ENCODE measurements at places on chromosomes 16 and 17. TPM values are rescaled to one million over a fixed set of nuclear protein-coding genes. Genes with fewer than 3 reads are reported as not detected.
A peak's percentile ranks its signal among the peaks of the same experiment; 100 is the strongest.

GRCh38 chr16:30692396-30693064 is 6.4 kb upstream of the SRCAP start:
- no peak overlapping the region for H3K27ac ChIP-seq
- no peaks in the 10 kb centered on the region for H3K27me3 ChIP-seq
- H3K4me3 ChIP-seq, result no peak overlapping the region
- DNase-seq, result no peak

NPTX1 gene
- total RNA-seq, result 6.1 TPM

DNA sequence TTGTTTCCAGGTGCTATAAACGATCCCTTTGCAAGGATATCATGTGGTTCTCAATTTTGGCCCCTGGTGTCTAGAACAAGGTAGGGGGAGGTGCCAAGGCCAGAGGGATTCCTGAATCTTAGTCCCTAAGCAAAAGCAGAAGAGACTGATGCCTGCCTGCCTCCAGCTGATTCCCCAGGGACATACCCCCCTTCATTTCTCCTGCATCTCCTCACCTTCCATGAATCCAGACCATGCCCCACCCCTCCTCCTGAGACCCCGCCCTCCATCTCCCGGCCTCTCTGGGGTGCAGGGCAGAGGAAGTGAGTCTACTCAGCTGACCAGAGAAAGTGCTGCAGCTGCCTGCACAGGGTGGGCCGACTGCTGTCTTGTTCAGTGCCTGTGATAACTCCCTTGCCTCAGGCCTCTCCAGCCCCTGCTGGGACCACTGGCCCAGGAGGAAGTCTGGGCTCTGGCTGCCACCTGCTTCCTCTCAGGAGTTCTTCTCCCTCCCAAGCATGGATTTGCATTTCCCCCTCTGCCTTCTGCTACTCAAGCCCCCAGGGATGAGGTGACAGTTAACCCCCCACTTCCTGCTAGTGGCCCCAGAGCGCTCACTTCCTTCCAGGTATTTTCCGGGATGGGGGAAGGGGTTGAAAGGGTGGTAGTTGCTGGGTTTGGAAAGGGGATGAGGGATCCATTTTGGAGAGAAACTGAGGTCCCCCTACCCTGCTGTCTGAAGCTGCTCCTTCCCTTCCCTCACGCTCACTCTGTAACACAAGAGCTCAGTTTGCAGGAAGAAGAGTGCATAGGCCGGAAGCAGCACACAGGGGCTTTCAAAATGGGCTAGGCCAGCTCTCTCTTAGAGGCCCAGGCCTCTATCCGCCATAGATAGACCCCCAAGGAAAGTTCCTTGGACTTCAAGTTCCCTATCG is 10.5 kb upstream of the TSPOAP1 start:
- DNase-seq, result peak; percentile 88
- H3K4me1 ChIP-seq, result peaks cover 64% of the 10 kb centered on the region
- H3K36me3 ChIP-seq, result peaks cover 31% of the 10 kb centered on the region
- peak overlapping the region; percentile 99 for H3K27ac ChIP-seq

CDH8 gene
- not detected for total RNA-seq

CAVIN1 gene
- total RNA-seq, result 4.3 TPM

- peaks cover 13% of the 10 kb centered on the region for H3K4me1 ChIP-seq
- no peak for DNase-seq
- H3K27ac ChIP-seq, result no peak overlapping the region
- peaks cover 2% of the 10 kb centered on the region for H3K36me3 ChIP-seq
- H3K27me3 ChIP-seq, result peaks cover 18% of the 10 kb centered on the region
These were observed 4.3 kb downstream of the RHBDF1 start for GRCh38 chr16:67884-68789.

DNA sequence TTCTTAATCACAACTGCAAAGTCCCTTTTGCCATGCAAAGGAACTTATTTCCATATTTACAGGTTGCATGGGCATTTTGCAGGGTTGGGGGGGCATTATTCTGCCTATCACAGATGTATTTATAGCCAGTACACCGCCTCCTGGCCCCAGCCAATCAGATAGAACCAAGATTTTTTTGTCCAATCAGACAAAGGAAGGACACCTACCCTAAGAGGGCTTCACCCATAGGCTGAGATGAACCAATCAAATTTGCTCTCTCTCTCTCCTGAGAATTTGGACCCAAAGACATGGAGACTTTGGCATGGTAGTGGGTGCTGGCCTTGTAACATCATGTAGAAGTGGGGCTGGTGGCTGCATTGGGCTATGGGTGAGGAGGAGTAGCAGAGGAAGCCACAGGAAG is 3.9 kb upstream of the KCNG4 start:
- no peaks in the 10 kb centered on the region for H3K36me3 ChIP-seq
- H3K4me3 ChIP-seq, result no peak overlapping the region
- H3K27me3 ChIP-seq, result peaks cover 35% of the 10 kb centered on the region
- H3K4me1 ChIP-seq, result no peaks in the 10 kb centered on the region

DNA sequence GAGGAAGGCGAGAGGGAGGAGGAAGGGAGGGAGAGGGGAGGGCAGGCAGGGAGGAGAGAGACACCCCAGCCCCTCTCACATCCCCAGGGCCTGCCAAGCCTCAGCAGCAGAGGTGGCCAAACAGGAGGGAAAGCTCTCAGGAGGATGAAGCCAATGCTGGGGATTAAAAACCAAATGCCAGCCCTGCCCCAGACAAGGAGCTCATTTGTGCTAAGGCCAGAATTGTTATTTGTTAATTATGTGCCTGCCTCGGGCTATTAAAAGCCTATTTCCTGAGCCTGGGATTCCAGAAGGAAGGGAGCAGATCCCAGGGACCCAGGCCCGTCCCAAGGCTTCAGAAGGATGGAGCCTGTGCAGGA is 27.9 kb upstream of the GINS2 start:
- no peak overlapping the region for H3K4me3 ChIP-seq
- no peaks in the 10 kb centered on the region for H3K4me1 ChIP-seq
- H3K36me3 ChIP-seq, result no peaks in the 10 kb centered on the region
- no peak overlapping the region for H3K27ac ChIP-seq

- DNase-seq, result no peak
- H3K4me1 ChIP-seq, result peaks cover 70% of the 10 kb centered on the region
- peaks cover 32% of the 10 kb centered on the region for H3K36me3 ChIP-seq
- H3K4me3 ChIP-seq, result peak overlapping the region; percentile 97
These were observed 3.0 kb downstream of the MSI2 start for GRCh38 chr17:57259306-57259705.

NOS2 gene
- 0.14 TPM for total RNA-seq

TPSG1 gene
- total RNA-seq, result 0.32 TPM

GRCh38 chr17:15502369-15503112 is 35.1 kb upstream of the CDRT4 start:
- no peaks in the 10 kb centered on the region for H3K36me3 ChIP-seq
- no peaks in the 10 kb centered on the region for H3K27me3 ChIP-seq
- peak; percentile 76 for DNase-seq
- H3K27ac ChIP-seq, result no peak overlapping the region

LIMD2 gene
- 227 TPM for total RNA-seq

- no peak overlapping the region for H3K4me3 ChIP-seq
- DNase-seq, result peak; percentile 51
- no peaks in the 10 kb centered on the region for H3K27me3 ChIP-seq
- no peak overlapping the region for H3K27ac ChIP-seq
- H3K4me1 ChIP-seq, result peaks cover 13% of the 10 kb centered on the region
- H3K36me3 ChIP-seq, result no peaks in the 10 kb centered on the region
These were observed 2.2 kb downstream of the SLC12A3 start for GRCh38 chr16:56866955-56867830.

GRCh38 chr17:17752821-17753321 is 71.6 kb downstream of the RAI1 start:
- H3K4me1 ChIP-seq, result peaks cover 80% of the 10 kb centered on the region
- DNase-seq, result no peak
- no peaks in the 10 kb centered on the region for H3K36me3 ChIP-seq
- H3K27ac ChIP-seq, result peak overlapping the region; percentile 88
- H3K4me3 ChIP-seq, result peak overlapping the region; percentile 91
